ENCODE measurements at places on chromosomes 12 and 14. TPM values are rescaled to one million over a fixed set of nuclear protein-coding genes. Genes with fewer than 3 reads are reported as not detected.

Gene NPFF
- total RNA-seq, result 0.44 TPM

DNA sequence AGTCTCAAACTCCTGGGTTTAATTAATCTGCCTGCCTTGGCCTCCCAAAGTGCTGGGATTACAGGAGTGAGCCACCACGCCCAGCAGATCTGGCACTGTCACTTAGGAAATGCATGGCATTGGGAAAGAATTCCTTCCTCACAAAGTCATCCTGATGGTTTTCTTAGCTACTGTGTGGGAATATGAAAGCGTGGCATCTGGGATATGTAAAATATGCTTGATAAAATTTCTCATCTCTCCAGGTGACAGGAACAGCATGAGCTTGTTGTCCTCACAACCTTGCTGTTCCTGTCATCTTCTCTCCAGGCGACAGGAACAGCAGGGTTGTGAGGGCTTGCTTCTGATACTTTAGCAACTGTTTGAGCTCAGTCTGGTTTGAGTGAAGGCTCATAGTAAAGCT, 16.1 kb upstream of the AICDA start:
- no peak for DNase-seq

- DNase-seq, result no peak
These were observed 720.5 kb downstream of the VRK1 start for GRCh38 chr14:97517566-97518234.

Gene STXBP6
- not detected for total RNA-seq

Gene DHRS7
- total RNA-seq, result 47.2 TPM

- no peak for DNase-seq
These were observed 56.0 kb downstream of the PPP2R5C start for GRCh38 chr14:101817501-101818001.

Gene ACYP1
- total RNA-seq, result 43.0 TPM

Gene NOC4L
- 51.3 TPM for total RNA-seq

GRCh38 chr14:91067186-91067585, 6.7 kb upstream of the RPS6KA5 start:
- DNase-seq, result no peak

Gene ZNF664
- total RNA-seq, result 66.9 TPM

- DNase-seq, result no peak
These were observed 32.9 kb downstream of the SYNE3 start for GRCh38 chr14:95483309-95484165.

- no peak for DNase-seq
These were observed 137.5 kb downstream of the FSCB start for GRCh38 chr14:44369401-44370123.

GRCh38 chr12:107600581-107601144, 84.9 kb upstream of the PWP1 start:
- no peak for DNase-seq

Gene SLCO1B1
- not detected for total RNA-seq

Gene GLRX5
- 46.7 TPM for total RNA-seq

Gene CISTR
- total RNA-seq, result not detected

DNA sequence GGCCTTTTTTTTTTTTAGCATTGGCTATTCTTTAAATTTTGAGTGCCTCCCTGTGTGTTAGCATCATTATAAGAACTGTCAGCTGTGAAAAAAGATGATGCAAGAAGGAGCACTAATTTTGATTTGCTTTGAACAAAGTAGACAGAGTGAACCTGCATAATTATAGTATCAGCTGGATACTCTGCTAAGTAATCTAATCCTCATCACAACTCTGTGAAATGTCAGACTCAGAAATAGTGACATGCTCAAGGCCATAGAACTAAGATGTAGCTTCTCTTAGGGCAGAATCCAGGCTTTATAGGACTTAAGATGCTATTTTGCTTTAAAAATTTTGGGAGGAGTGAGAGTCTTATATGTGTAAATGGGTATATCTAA, 31.9 kb downstream of the FBXO34 start:
- no peak for DNase-seq

- no peak for DNase-seq
These were observed 569 bp upstream of the RGS6 start for GRCh38 chr14:71931492-71932228.

- no peak for DNase-seq
These were observed 139.6 kb downstream of the DYRK2 start for GRCh38 chr12:67788118-67788517.

Gene SELPLG
- 51.9 TPM for total RNA-seq

DNA sequence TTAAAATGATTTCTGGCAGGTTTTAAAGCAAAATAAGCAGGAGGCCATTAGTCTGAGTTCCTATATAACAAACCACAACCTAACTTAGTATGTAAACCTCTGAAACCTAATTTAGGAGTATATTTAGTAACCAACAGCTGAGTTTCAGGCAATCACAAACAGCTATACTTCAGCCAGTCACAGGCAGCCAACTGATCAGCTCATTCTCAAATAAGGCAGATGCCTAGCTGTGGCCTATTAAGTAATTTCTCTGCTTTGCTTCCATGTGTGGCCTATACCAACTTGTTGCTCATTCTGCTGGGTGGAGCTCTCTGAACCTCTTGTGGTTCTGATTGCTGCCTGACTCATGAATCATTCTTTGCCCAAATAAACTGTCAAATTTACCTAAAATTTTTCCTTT, 408.9 kb upstream of the FBXO33 start:
- no peak for DNase-seq

Gene C14orf180
- not detected for total RNA-seq

DNA sequence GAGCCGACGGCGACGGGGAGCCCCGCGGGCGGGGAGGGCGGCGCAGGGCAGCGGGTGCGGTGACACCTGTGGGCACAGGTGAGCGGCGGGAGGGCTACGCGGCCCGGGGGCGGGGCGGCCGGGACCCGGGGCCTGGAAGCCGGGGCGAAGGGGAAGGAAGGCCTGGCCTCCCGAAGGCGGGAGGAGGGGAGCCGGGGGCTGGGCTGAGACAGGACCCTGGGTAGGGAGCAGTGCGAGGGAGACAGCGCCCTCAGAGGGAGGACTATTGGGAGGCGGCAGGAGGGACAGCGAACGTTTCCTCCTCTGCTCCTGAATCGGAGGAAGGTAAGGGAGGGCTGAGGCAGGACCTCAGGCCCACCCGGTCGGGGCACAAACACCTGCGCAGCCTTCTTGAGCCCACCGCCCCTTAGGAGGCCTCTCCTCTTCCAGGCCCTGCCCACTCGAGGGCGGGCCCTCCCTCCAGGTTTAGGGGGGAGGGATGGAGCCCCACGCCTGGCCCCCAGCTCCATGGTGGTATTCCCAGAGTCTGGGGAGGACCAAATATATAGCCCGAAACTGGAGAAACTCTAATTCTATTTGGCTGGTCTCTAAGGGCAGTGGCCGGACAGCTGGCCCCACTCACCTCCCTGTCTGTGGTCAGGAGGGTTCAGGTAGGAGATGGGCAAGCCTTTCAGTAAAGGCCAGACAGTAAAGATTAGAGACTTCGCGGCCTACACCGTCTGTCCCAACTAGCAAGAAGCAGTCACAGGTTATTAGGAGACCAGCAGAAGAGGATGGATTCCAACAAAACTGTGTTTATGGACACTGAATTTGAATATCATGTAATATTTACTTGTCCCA, 509 bp downstream of the PLEKHG6 start:
- DNase-seq, result no peak

DNA sequence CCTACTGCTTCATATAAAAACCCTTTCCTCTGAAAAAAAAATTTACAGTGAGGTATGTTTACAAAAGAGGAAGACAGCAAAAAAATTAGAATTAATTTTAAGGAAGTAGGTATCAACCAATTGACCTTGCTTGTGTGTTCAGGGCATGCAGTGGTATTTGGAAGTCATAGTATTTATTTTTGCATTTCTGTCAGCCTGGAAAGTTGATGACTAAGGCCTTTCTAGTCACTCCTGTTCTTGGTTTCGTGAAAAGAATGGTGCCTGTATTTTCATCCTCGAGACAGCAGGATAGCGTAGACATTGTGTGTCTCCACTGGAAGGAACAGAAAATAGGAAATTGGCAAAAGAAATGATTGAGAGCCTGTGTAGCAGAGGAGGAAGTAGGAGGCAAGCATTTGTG, 24.5 kb downstream of the SLC16A7 start:
- DNase-seq, result no peak

Gene ATL1
- 1.2 TPM for total RNA-seq

- DNase-seq, result no peak
These were observed 6.3 kb downstream of the TMEM179 start for GRCh38 chr14:104598039-104598909.

- DNase-seq, result no peak
These were observed 776 bp downstream of the RDH5 start for GRCh38 chr12:55720894-55721444.

DNA sequence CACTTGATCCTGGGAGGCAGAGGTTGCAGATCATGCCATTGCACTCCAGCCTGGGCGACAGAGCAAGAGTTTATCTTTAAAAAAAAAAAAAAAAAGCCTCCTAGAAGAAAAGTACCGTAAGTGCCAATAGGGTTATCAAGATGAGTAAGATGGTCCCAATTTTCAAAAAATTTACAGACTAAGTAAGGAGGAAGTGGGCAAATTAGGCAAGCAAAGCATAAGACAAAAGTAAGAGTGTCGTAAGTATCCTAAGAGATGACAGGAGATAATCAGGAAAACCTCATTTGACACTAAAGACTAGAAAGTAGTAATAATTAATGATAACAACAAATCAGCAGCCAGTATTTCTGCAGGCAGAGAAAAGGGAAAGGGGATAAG, 12.2 kb downstream of the PYM1 start:
- no peak for DNase-seq

DNA sequence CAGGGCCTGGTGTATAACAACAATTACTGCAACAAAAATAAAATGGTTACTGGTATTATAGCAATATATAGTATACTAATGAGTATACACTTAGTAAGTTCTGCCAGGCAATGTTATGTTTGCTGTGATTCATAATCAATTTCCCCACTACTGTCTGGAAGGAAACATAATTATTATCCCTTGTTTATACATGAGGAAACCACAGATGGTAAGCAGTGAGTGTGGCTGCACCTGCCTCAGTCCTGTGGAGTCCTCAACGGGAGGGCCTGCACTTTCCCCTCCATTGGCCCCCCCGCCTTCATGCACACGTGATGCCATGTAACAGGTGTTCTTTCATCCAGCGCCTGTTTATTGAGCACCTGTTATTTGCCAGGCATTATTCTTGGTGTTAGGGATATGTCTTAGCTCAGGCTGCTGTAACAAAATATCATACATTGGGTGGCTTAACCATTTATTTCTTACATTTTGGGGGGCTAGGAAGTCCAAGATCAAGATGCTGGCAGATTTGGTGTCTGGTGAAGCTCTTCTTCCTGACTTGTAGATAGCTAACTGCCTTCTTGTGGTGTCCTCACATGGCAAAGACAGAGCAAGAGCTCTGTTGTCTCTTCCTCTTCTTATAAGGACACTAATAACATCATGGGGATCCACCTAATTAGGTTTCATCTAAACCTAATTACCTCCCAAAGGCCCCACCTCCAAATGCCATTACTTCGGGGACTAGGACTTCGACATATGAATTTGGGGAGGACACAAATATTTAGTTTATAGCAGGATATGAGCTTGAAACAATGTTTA, 59.5 kb upstream of the CHGA start:
- DNase-seq, result no peak

GRCh38 chr12:124109760-124110159, 136.7 kb downstream of the ZNF664 start:
- no peak for DNase-seq

- DNase-seq, result no peak
These were observed 246.0 kb downstream of the ZFP36L1 start for GRCh38 chr14:68546839-68547238.

DNA sequence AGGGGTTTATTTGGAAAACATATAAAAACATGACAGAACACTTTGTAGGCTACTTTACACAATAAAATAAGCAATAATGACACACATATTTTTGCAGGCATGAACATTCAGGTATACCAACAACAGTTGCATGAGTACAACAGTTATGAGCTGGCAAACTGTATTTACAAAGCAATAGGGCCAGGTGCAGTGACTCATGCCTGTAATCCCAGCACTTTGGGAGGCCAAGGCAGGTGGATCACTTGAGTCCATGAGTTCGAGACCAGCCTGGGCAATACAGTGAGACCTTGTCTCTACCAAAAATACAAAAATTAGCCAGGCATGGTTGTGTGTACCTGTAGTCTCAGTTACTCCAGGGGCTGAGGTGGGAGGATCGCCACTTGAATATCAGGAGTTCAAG, 101.1 kb downstream of the BMP4 start:
- DNase-seq, result no peak

All from activated T-helper 1 cell treated with anti-CD3 and anti-CD28 coated beads, Interleukin-12 subunit alpha, Interleukin-12 subunit beta, Interleukin-2, Interleukin-4 antibody, amounts not matched to agents 30 ng/mL and 10 ng/mL and 1 ng/mL, durations not matched to agents 14 hours and 24 hours and 36 hours (primary cell).